T-helper 17 cell (primary cell): ENCODE measurements at places on chromosomes 5 and 9.

DNA sequence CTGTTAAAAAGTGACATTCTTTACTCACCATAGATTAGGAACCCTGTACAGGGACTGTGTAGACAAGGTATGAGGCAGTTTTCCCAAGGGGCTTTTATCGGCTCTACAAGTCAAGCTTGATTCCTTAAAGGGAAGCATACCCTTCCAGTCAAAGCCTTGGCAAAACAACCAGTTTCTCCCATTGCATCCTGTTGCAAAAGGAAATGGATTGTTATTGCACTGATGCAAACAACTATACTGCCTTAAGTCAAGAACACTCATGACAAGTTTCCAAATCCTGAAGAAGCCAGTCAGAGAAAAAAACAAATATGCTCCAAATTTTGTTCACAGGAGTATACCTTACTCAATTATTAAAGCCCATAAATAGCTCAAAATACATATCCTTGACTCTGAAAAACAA is 67.5 kb downstream of the RGMB start:
- no peak for DNase-seq

DNA sequence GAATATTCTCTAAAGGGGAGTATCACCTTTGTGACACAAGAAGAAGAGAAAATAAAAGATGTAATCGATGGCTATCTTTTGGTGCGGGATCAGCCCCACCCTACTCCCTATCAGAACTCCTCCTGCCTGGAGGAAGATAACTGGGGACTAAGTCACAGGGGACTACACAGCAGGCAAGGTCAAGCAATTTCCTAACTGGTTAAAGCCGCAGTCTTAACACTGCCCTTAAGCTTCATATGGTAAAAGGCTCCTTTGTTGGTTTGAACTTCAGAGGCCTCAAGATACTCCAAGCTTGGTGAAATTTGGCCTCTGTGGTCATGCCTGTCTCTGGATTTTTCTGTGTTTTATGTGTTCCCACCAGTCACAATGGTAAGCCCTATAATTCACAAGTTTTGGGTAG is 1.3 kb upstream of the SHISAL2B start:
- no peak for DNase-seq

- DNase-seq = no peak
Observed at GRCh38 chr5:136028090-136028489, 698 bp upstream of the TGFBI start.

DNA sequence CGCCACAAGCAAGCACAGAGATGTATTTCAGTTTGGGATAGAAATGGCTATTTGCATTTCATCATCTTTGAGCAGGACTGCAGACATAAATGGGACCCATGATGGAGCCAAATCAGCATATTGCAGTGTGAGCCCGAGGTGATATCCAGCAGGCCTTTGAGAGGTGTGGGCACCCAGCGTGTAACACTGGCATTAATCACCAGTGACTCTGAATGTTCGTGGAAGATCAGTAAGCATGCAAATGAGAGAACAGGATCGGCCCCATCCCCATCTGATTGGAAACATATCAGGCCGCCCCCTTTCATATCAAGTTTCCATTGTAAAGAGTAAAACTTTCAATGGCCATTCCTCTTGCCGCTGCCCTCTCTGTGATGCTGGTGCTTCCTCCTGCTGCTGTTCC is 84.0 kb downstream of the GTF3C4 start:
- DNase-seq = no peak

GRCh38 chr9:130354806-130355205 is 89.2 kb downstream of the HMCN2 start:
- DNase-seq = no peak

DNA sequence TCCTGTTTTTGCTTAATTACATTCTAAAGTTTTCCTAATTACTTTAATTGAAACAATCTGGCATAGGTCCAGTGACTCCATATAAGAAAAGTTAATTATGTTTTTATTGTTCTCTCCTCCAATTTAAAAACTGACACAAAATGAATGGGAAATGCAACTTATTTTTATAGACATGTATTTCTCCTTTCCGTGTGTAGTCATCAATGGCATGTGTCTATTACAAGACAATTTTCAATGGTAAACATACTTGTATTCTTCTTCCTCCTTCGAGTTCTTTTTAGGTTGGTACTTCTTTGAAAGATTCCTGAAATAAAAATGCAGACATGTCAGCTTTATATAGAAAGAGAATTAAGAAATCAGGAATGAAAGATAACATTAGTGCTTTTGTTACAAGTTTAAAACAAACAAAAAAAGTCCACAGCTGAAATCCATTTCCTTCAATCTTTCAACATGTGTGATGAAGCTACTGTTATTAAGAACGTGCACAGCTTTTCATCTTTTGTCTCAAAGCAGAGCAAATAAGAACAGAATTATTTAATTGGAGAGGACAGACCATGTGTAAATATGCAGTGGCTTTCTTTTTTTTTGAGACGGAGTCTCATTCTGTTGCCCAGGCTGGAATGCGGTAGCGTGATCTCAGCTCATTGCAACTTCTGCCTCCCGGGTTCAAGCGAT is 63.8 kb downstream of the FNBP1 start:
- DNase-seq = no peak

- no peak for DNase-seq
Observed at GRCh38 chr9:86549920-86550319, 195.7 kb upstream of the TUT7 start.

DNA sequence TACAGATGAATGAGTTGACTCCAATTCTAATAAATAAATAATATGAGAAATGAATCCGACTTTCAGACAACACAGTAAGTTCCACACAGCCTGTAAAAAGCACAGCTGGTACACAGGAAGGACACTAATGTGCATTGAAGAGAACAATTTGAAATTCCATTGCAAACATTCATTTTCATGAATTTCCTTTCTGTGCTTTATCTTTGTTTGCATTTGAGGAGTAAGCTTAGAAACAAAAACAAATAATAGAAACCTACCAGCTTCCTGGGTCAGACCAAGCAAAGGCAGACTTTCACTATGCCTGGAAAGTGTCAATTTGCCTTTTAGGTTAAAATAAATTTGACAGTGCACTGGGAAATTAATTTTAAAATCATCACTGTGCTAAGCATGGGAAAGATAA is 143.8 kb upstream of the VLDLR start:
- no peak for DNase-seq

- no peak for DNase-seq
Observed at GRCh38 chr5:176629853-176630680, at the start of the genes EIF4E1B and SNCB. TSS of gene EIF4E1B (plus strand) at chr5:176630675. CDS start at chr5:176642788, 12,113 bp downstream. TSS of gene SNCB (minus strand) at chr5:176630534. CDS start at chr5:176629654, 880 bp downstream.
